ENCODE measurements at places on chromosomes 12 and 14.

DNA sequence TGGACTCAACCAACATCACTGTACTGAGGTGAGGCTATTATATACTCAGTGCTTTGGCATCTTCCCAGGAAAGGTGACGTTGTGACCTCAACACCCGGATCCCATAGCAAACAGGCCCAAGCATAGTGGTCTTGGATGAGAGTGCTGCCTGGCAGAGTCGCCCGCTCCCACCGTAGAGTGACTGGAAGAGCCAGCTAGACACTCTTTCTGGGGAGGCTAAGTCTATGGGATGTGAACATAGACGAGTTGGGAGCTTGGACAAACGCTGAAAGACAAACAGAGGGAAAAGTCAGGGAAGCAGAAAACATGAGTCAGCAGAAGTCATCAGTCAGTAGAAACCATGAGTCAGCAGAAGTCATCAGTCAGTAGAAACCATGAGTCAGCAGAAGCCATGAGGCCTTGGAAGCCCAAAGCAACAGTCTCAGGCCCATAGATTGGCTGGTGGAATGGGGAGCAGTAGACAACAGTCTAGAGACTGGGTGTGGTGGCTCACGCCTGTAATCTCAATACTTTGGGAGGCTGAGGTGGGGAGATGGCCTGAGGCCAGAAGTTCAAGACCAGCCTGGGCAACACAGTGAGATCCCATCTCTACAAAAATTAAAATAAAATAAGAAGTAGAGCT is 66.4 kb upstream of the MAP1LC3B2 start:
- DNase-seq = peak; percentile 56

DNA sequence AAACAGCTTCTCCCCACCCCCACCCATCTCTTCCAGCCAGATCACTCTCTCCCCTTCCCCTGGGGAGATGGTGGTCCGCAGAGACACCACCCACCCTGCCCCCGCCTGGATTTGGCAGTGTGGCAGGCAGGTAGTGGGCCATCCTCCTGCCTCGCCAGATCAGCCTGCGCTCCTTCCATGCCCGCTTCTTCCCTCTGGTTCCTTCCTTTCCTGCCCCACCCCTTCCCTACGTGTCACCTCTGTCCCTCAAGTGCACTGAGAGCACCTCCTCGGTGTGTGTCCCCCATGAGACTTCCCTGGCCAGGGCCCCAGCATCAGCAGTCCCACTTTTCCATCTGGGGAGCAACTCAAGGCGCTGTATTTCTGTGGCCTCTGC is 632 bp downstream of the NYNRIN start:
- DNase-seq = no peak

- DNase-seq = peak; percentile 91
Observed at GRCh38 chr14:68977718-68978171, 1.4 kb downstream of the ACTN1 start.

DNA sequence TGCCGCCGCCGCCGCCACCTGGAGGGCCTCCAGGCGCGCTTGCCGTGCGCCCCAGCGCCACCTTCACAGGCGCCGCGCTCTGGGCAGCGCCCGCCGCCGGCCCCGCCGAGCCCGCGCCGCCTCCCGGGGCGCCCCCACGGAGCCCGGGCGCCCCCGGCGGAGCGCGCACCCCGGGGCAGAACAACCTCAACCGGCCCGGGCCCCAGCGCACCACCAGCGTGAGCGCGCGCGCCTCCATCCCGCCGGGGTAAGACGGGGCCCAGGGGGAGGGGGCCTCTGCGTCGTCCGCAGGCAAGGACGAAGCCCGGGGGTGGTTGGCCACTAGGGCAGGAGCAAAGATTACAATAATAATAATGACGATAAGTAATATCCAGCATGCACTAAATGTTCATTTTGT is 21.3 kb downstream of the DTX1 start:
- DNase-seq = no peak

DNA sequence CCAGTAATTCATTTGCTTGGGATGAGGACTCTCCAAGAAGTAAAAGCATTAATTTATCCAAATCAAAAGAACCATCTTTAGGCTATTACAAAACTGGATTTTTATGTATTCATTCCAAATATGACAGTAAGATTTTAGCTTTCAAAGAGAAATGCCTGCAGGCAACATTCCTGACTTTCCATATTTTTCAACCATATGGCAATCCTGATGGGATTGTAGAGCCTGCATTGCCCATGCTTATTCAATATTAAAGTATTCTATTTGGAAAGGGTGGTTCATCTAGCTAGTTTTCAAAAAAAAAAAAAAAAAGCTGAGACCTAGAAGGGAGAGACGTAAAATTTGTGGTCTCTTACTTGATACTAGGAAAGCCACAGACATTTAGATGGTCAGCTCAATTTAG is 1253.7 kb downstream of the LRFN5 start:
- no peak for DNase-seq

- DNase-seq = no peak
Observed at GRCh38 chr14:56273951-56274350, 155.7 kb downstream of the PELI2 start.

DNA sequence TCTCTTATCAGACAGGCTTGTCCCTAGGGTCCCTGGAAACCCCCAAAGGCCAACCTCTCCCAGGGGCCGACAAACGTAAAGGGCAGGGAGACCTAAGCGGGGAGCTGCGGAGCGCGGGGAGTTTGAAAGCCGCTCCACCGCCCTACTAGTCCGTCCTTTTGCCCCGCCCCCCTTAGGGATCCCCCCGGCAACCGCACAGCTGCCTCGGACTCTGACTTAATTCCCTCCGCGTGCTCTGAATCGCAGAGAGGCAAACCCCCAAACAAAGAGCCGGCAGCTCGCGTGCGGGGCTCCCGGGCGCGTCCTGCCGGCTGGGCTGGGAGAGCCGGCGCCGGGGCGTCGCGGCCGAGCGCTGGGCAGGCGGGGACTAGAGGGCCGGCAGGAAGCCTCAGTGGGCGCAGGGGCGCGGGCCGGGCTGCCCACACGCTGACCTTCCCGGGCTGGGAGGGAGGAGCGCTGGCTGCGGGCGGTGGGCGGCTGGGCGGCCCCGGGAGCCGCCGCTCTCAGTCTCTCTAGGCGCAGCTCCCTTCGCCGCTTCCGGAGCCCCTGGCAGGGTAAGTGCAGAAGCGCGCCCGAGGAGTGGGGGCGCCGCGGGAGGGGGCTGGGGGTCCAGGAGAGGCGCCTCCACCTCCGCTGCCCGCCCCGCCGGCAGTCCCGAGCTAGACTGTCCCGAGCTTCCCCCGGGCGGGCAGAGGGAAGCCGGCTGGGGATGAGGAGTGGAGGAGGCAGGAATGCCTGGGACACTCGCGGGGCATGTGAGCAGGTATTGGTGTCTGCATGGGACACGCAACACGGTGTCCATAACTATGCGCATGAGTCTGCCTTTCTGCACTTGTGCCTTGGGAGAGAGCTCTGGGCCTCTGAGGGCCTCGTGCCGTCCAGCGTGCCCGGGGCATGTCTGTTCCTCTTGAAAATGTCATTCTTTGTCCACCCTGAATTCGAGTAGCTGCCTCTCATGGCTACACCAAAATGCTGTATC is at the start of gene TSPAN11:
TSS of gene TSPAN11 (plus strand) at position 506 of the 979 bp plus-strand sequence. CDS start 27,244 bp downstream, outside the sequence.
- no peak for DNase-seq

DNA sequence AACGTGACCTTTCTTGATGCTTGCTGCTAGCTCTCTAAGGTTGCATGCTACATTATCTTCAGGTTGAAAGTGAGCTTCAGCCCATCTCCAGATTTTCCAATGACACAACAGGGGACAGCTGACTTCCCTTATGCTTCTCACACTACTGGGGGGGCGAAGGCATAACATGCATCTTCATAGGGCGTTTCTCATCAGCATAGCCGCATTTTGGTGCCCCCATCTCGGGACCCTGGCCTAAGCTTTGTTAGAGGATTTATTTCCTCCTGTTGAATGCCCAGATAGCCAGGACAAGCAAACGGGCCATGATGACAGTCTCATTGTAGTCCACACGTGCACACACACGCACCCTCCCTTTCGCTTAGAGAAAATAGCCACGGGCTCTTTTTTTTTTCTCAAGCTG is 30.7 kb downstream of the SSPN start:
- DNase-seq = no peak

DNA sequence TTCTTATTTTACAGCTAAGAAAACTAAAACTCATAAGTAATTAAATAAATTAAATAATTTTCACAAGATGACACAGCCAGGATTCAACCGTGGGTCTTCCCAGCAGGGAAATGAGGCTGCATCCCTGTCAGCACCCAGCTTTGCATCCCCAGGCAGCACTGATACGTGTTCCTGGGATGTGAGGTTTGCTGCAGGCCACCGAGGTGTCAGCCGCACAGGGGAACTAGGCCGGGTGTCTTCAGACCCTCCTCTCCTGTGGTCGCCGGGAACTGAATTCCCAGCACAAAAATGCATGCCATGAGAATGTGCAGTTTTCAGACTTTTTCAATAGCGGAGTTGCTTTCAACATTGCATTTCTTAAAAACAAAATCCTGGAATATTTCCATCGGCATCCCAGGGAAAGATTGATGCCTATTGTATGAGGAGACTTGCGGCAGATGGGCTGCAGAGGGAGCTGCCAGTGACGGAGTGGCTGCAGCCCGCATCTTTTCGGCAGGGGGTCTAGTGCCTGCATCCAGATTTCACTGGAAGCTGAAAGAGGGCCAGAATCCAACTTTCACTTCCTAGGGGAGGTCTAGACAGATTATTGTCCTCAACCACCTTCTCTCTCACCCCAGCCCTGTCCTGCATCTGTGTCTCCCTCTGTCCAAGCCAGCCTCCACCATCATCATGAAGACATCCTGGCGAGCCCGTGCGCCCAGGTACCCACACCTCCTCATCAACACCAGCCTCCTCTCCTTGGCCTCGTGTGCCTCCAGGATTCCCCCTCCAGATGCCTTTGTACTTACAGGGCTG is 12.6 kb downstream of the LRTM2 start:
- DNase-seq = no peak

- DNase-seq = peak; percentile 37
Observed at GRCh38 chr14:62143245-62143644, 381.0 kb downstream of the SNAPC1 start.

DNA sequence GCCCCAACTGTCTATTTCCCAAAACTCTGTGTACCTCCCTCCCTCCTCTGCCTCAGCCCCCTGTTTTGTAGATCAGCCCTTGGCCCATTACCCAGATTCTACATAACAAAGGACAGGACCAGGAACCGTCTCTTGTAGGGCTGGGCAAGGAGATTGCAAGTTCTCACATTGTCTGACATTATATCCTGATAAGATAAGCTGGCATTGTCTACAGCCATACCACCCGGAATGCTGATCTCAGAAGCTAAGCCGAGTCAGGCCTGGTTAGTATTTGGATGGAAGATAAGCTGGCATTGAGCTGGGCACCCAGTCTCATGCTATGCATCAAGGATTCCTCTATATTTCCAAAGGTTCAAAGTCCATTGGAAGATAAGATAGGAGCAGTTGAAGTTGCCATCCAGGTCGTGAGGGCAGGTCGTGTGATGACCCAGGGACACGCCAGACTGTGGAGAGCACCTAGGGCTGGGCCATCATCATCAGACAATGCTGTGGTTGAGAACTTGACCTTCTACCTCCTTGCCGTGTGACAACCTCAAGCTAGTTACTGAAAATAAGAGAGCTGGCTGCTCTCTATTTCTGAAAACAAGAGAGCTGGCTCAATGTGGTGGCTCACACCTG is 29.5 kb downstream of the PHETA1 start:
- DNase-seq = no peak

DNA sequence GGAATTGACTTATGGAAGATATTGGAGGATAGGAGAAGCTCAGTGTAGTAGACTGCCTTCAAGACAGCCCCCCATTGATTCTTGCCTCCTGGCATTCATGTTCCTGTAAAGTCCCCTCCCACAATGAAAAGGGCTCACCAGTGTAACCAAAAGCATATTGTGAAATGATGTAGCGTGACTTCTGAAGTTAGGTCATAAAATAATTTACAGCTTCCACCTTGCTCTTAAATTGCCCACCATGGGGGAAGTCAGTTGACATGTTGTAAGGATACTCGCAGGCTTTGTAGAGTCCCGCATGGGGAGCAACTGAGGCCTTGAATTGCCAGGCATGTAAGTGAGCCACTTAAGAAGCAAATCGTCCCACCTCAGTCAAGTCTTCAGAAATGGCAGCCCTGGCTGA is 25.1 kb downstream of the GTSF1 start:
- DNase-seq = no peak

DNA sequence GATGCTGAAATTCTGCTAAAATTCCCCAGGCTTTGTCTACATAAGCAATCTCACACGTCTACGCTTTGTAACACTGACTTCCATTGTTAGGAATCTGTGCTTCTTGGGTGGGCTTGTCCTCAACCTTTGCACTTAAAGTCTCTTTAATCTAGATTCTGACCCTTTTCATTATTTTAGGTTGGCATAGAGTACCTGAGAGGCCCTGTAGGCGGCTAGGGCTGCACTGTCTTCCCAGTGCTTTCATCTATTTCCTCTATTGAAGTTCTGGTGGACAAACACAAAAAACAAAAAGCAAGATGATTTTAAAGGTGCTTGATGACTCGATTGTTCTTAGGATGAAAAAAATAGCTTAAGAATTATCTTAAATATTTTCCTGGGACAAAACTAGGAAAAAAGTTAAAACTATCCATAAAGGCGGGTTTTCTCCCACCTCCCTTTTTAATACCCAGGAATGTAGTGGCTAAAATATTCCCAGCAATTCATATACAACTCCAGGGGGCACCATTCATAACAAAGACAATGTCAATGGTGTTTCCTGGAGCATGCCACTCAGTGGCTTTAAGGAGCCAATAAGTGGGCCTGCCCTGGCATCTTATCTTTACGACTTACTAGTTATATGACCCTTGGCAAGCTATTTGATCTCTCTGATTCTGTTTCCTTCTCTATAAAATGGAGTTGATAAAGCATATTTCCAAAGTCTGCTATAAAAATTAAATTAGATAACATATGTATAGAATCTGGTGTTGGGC is 197.5 kb downstream of the STXBP6 start:
- no peak for DNase-seq

GRCh38 chr12:3157581-3158323 is 80.6 kb downstream of the TSPAN9 start:
- no peak for DNase-seq

- no peak for DNase-seq
Observed at GRCh38 chr12:28390761-28391385, 200.6 kb downstream of the CCDC91 start.

GRCh38 chr12:39622306-39622705 is 2.7 kb upstream of the ABCD2 start:
- DNase-seq = no peak
